ENCODE measurements at places on chromosomes 4 and X.
A peak's percentile ranks its signal among the peaks of the same experiment; 100 is the strongest.

- DNase-seq: no peak
Measured at GRCh38 chr4:147223576-147223975, 257.3 kb upstream of the EDNRA start.

GRCh38 chr4:64158648-64159326 is 250.5 kb downstream of the TECRL start:
- peak; percentile 79 for DNase-seq

DNA sequence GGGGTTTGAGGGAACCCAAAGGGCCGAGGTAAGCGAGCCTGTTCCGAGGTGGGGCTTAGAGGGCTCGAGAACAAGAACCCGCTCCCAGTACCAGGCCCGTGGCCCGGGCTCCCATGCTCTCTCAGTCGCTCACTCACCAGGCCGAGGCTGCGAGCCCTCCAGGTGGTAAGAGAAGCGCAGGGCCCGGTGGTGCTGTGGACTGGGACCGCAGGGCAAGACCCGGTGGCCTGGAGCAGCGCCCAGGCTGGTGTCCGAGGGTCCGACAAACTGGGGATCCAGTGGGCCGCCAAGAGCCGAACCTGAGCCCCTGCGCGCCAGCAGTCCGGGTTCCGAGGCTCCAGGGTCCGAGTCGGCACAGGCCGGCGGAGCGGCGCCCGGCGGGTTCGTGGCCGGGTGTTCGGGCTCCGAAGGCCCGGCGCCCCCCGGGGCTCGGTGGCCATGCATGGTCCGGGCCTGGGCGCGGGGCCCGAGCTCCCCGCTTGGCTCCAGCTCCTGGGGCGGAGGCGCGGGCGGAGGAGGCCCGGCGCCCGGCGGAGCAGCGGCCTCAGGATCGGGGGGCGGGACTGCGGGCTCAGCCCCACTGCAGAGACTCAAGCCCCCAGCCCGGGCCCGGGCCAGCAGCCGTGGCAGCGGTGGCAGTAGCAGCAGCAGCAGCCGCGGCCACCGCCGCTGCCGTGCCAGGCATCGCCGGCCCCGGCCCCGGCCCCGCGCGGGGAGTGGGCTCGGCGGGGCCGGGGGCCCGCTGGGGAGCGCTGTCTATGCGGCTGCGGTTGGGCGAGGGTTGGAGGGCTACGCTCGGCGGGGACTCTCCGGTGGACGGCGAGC is 833 bp downstream of the FGD1 start:
- no peak for DNase-seq

GRCh38 chr4:5137226-5137625 is 85.9 kb downstream of the STK32B start:
- no peak for DNase-seq

DNA sequence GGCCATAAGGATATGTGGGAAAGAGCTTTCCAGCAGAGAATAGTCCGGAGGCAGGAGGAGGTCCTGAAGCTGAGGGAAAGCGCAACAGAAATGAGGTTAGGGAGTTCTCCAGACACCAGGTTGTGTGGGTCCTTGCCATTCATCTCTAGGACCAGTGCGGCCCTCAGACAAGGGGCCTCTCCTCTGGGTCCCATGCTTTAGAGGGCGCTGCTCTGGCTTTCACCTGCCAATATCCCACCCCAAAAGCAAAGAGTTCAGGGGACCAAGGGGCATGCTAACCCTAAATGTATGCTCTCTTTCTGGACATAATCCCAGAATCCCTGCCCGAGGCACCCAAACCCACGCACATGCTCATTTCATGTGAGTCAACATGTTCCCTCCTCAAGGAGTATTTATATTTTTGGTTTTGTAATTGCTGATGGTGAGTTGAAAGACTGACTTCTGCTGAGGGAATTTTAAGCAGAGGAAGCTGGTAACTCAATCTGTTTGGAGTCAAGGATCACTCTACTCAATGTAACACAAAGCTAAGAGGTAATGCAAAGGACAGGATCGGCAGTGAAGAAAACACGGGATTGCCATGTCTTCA is 14.8 kb downstream of the RPL34 start:
- DNase-seq: no peak

GRCh38 chrX:113818346-113818745 is 765.5 kb upstream of the HTR2C start:
- DNase-seq: no peak

DNA sequence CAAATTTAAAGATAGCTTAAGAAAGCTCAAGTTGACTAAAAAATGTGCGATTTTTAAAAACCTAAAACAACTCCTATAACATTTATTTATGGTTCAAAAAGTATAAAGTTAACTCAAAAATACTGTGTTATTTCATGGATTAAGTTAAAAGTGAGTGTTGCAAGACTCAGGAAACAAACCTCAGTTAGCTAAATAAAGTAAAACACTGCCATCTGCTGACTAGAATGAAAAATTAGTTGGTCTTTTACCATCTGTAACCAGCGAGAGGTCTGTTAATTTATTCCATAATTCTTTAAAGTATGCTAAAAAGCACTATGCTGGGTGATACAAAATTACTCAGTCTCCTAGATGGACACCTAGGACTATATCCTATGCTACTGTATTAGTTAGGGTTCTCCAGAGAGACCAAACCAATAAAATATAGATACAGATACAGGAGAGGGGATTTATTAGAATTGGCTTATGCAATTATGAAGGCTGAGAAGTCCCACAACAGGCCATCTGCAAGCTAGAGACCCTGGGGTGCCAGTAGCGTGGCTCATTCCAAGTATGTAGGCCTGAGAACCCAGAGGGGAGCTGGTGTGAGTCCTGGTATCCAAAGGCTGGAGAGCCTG is 4.9 kb upstream of the WDFY3 start:
- peak; percentile 39 for DNase-seq

DNA sequence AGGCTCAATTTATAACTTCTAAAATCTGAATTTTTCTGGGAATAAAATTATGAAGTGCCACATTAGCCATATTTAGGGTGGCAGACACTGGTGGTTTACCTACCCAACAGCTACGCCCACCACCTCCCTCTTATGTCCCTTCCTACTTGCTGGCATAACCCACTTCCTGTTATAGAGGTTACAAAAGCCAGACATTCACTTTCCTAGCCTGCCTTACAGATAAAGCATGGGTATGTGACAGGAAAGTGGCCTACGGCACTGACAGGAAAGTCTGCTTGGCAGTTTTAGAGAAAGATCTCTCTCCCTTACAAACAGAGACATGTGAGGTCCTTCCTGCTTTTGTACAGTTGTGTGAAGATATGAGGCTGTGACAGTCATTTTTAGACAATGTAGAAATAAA is 12.4 kb downstream of the DDX53 start:
- no peak for DNase-seq

- DNase-seq: peak; percentile 14
Measured at GRCh38 chrX:42704454-42704853, 73.5 kb downstream of the PPP1R2C start.

GRCh38 chrX:31260351-31260750 is 188.5 kb upstream of the FTHL17 start:
- no peak for DNase-seq

GRCh38 chr4:8477676-8478075 is 37.1 kb downstream of the TRMT44 start:
- DNase-seq: no peak

DNA sequence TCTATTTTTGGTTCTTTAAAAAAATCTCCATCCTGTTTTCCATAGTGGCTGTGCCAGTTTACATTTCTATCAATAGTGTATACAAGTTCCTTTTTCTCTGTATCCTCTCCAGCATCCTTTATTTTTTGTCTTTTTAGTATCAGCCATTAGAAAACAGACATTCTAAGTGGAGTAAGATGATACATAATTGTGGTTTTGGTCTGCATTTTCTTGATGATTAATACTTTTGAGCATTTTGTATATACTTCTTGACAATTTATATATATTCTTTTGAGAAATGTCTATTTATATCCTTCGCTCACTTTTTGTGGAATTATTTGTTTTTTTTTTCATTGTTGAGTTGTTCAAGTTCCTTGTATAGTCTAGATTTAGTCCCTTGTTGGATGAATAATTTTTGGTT is 382.2 kb upstream of the SPOCK3 start:
- no peak for DNase-seq

DNA sequence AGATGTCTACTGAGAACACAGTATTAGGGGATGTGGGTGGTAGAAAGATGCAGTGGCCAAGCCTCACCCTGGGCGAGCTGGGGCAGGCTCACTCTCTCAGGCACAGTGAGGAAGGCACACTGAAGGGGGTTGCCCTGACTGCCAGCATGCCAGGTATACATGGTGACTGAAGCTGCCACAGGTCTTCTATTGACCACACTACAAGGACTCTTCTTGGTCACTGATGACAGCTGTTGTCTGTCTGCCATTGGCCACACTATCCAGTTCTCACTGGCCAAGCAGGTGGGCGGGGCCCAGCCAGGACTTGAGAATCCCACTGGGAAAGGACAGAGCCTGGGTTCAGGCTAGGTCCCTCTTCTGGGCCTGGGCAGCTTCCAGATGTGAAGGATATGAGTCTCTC is 39.7 kb upstream of the TBC1D14 start:
- no peak for DNase-seq

DNA sequence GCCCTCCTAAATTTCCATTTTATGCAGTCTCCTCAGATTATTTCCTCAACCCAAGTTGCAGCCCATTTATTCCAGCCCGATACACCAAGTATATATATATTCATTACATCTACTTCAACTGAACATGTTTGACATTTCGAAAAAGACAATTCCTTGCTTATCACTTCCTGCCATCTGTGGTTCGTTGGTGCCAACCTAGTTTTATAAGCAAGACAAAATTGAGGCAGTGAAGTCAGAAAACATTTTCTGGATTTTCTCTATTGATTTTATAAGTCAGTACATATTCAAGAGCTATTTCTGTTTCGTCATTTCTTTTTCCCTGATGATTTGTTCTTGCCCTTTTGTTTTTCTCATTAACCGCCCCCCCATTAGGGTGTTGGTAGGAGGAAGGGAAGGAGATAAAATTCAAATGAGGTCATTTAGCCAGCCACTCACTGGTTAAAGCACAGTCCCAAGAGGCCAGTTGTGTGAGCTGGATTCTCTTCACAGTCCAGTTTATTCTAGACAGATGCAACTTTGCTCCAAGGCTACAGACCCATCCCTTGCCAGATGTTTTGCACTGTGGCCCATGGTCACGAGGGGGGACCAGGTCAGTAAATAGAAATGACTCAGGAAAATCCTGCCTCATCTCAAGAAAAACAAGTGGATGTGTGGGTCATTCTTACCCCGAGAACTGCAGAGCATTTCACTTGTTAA is 20.3 kb upstream of the VEGFD start:
- no peak for DNase-seq

GRCh38 chr4:11073621-11074051 is 355.1 kb downstream of the HS3ST1 start:
- no peak for DNase-seq

DNA sequence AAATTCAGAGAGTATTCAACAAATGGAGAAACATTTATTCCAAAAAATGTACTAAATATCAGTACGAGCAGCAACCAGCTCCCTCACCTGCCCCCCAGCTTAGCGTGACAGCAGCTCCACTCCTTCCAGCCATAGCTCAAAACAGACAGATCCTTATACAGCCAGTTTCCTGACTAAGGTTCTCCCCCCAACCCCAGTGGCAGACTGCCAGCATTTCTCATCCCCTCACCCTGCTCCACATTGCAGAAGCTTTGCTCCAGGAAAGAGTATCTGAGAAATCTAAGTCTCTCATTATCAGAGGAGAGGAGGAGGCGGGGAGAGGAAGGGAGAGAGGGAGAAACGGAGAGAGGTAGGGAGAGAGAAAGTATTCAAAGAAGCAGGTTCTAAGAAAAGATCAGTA is 53.3 kb upstream of the PASD1 start:
- no peak for DNase-seq

DNA sequence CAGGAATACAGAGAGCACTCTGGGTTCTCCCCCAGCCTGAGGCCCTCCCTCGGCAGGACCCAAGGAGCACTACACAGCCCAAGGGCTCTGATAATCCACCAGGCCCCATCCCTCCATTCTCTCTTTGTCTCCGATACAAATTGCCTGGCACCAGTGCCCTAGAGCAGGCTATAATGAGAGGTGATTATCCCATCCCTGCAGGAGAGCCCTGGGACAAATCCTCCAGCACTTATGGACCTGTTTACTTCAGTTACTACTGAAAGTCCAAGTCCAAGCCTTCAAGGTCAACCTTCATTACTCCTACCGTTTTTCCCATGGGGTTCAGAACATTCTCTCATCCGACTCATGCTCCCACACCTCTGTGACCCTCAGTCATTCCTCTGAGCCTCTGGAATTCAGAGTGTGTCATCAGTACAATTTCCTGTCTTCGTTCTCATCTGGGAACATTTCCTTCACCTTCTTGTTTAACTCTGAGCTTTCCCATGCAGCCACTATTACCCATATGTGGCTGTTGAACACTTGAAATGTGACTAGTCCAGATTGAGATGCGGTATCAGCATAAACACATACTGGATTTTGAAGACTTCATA is 299.0 kb downstream of the RAPGEF2 start:
- DNase-seq: no peak

DNA sequence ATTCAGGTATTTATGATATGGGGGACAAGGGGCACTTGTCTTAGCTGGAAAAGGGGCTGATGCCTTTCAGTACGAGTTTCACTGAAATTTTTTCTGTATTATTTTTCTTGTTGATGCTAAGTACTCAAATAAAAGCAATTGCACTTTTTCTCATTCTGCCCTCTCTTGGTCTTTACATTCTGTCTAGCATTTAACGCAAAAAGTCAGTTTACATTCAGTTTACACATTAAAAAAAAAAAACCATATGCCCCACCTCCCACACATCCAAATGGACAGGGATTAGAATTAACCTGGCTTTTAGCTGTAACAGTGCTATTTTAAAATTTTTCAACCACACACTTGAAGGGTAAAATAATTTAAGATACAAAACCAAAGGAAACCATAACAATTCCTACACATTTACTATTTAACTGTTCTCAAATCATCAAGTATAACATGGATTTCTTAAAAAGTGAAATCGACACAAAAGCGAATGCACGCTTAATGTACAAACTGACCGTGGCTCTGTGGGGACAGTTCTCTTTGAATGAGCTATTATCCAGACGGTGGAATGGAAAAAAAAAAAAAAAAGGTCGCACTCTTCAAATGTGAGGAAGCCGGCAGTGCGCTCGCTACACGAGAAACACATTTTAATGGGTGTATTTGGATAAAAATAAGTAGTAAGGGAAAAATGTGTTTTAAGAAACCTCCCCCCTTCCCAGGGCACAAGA is 1.4 kb downstream of the AMMECR1 start:
- DNase-seq: no peak

DNA sequence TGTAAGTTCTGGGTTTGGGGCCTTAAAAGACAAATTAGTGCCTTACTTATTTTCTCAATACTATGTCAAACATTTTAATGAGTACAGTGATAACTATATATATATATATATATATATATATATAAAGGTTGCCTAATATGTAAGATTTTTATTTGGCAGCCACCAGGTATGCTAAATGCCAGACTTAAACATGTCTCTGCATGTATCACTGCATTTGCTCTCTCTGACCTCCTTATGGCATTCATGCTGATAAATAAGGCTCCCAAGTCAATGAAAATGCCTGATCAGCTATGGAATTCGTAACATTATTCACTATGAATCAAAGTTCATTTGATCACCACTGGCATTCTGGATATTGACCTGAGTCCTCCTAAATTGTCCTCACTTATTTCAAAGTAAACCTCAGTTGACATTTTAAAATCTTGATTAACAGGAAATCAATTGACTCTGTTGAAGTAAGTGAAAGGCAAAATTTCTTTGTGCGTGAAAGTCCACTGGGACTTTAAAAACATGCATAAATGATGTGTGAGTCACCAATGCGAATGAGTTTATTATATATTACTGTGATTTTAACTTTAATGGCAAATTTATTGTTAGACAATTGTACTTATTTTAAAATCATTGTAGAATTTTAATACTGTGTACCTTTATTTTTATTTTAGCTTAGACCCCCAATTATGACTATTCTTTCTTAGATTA is 29.2 kb upstream of the AREG start:
- no peak for DNase-seq
